ENCODE measurements at places on chromosomes 1 and 21.
A peak's percentile ranks its signal among the peaks of the same experiment; 100 is the strongest.

DNA sequence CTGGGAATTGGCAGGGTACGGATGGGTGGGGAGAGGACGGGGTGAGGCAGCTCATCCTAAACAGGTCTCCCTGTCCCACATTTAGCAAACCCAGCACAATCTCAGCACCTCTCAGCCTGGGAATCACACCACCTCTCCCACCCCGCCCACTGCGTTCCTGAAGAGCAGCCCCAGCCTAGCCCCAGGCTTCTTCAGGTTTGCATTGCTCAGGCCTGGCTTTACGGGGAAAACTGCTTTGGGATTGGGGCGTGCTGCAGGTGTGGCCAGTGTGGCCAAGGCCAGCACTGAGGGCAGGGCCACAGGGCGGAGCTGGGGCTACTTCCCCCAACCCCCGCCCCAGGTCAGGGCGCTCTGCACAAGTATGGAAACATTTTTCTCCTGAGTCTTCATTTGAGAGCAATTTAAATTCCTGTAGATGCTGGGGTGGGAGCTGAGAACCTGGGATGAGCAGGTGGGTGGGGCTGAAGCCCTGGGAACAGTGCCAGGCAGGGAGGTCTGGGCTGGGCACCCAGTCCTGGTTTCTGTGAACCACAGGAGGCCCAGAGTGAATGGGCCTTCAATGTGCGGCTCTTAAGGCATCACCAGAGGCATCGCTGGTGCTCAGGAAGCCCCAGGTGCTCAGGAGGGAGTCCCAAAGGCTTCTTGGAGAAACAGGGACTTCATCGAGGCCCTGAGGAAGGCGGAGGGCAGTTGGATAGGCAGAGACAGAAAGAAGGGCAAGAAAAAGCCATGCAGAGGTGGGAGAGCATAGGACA lies 24.1 kb downstream of the TNNT2 start:
- no peak for DNase-seq

DNA sequence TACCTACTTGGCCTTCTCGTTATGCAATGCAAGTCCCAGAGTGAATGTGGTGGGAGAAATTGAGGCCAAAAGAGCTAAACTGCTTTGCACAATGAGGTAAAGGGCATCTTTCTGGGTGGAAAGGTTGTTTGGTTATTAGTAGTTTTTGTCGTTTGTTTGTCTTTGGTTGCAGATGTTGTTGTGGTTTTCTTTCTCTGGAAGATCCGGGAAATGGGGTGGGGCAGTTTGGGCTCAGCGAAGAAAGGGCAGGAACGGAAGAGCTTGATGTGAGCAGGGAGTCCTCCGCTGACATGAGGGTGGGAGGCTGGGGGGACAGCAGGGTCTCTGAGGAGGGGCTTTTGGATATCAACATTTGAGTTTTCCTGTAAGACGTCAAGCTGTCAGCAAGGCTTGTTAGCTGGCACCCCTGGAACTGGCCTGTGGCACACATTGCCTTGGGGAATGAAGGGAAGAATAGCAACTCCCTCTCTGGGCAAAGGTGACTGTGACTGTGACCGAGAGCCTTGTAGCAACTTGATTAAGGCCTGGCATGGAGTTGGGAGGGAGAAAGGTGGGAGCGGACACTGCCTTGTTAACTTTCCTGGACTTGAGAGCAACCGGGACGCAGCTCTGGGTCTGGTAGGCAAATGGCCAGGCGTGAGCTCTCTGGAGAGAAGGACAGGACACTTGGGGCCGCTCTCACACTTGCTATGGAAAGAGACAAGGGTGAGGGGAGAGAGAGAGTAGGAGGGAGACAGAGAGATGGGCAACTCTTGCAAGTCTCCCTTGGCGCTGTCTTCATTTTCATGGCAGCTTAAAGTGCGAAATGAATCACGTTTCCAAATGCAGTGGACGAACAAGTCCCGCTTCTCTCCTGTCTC lies 15.4 kb upstream of the OPRD1 start:
- DNase-seq: no peak

GRCh38 chr1:6638226-6638625 lies 13.6 kb downstream of the THAP3 start:
- DNase-seq: no peak

DNA sequence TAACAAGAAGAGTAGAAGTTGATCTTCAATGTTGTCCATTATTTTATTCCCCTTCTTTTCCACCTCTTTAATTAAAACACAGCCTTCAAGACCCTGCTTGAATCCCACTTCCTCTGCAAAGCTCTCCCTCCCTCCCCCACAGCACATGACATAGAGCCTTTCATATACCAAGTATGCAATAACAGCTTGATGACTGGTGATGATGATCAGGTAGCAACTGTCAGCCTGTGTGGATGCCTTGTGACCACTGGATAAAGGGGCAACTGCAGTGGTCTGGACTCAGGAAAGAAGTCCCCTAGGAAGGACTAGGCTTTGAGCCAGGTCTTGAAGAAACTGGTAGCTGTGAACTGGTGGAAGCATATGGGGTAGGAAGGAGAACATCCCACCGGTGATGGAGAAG lies 53.8 kb upstream of the PRDX6 start:
- DNase-seq: no peak

DNA sequence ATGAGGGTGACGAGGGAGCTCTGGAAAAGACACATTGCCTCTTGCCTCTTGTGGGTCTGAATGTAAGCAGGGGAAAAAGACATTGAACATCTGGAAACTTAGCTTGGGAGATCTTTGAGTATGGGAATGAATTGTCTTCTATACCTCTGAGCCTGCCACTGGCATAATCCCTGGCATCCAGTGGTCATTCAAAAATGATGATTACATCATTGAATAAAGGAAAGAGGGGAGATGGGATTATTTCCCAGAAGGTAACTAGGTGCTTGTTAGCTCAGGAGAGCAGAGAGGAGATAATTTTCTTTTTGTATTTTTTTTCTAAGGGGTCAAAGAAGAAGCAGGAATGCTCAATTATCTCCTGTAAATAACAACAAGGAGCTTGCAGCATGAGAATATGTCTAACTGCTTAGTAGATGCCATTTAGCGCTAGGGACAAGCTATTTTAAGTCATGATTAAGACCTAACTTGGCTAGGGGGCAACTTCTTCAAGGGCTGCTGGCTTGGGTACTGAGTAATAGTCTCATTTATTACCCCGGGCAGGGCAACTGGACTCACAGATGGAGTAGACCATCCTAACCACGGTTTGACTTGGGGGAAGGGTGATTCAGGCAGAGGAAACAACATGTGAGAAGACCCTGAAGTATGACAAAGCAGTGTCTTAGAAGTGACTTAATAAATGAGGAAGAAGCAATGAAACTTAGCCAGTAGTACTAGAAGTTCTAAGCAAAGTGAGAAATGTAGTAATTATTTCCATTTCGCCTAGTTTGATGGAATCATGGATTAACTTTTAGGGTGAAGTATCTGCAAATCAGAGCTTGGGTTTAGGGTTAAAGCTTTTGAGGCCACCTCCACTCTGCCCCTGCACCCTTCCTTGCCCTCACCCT lies 11.0 kb upstream of the XCL2 start:
- DNase-seq: no peak

- no peak for DNase-seq
Observed at GRCh38 chr21:25314247-25314646, 293.0 kb downstream of the MRPL39 start.

- DNase-seq: no peak
Observed at GRCh38 chr1:212628813-212629415, 20.4 kb downstream of the ATF3 start.

GRCh38 chr1:42240966-42241755 lies 76.6 kb upstream of the GUCA2A start:
- no peak for DNase-seq

DNA sequence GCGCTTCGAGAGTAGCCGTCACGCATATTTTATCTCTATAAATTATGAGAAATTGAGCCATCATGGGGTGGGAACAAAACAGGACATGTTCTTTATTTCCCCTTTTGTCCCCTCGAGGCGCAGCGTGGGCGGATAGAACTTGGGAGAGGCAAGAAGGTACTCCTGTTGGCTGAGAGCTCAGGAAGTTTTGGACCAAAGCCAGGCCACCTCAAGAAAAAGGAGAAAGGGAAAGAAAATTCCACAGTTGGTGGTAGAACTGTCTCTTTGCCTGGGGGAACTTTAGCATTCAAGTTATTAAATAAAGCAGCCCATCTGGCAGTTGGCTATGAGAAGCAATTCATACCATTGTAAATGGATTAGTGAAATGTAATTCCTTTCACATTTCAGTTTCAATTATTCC lies 76.4 kb upstream of the DSCAM start:
- peak; percentile 63 for DNase-seq

GRCh38 chr1:246805135-246805716 lies 81.0 kb downstream of the SCCPDH start:
- no peak for DNase-seq

DNA sequence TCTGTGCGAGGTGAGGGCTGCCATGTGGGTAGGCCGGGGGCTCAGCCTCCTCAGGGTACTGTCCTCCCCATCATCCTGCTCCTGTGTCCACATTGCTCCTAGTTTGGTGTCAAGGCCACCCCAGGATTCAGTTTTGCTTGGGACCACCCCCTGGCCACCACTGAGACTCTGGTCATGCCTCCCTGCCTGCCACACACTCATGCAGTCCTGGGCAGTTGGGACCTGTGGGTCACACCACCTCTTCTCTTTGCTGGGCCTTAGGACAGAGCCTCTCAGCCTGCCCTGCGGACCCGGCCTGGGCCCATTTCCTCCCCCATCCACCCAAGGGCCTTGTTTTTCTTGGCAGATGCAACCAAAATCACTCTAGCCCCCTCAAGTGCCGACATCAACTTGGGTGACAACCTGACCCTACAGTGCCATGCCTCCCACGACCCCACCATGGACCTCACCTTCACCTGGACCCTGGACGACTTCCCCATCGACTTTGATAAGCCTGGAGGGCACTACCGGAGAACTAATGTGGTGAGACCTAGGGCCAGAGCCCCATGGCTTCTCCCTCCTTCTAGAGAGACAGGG lies 19.4 kb downstream of the TMEM81 start:
- no peak for DNase-seq

DNA sequence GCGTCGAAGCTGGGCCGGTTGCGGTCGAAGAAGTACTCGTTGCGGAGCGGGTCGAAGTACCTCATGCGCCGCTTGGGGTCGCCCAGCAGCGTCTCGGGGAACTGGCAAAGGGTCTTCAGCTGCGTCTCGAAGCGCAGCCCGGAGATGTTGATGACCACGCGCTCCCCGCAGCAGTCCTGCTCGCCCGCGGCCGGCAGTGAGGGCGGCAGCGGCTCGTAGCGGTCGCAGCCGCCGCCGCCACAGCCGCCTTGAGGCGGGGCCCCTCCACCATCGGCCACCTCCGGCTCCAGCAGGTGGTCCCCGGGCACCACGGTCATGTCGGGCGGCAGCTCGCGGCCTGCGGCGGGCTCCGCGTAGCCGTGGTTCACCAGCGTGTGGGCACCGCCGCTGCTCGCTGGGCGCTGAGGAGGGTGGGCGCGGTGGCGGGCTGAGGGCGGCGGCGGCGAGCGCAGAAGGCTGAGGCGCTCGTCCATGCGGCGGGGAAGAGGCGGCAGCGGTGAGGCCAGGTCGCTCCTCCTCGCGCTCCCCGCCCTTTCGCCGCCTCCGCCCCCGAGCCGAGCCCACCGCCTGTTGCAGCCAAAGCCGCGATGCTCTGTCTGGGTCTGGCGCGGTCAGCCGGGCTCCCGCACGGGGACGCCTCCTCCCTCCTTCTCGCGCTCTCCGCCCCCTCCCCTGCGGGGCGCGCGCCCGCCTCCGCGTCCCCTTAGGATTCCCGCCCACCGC lies at the start of gene KCNA3:
Gene KCNA3 (minus strand): TSS at position 604 of the 723 bp plus-strand sequence. CDS start 131 bp downstream, at position 473.
- peak; percentile 93 for DNase-seq

DNA sequence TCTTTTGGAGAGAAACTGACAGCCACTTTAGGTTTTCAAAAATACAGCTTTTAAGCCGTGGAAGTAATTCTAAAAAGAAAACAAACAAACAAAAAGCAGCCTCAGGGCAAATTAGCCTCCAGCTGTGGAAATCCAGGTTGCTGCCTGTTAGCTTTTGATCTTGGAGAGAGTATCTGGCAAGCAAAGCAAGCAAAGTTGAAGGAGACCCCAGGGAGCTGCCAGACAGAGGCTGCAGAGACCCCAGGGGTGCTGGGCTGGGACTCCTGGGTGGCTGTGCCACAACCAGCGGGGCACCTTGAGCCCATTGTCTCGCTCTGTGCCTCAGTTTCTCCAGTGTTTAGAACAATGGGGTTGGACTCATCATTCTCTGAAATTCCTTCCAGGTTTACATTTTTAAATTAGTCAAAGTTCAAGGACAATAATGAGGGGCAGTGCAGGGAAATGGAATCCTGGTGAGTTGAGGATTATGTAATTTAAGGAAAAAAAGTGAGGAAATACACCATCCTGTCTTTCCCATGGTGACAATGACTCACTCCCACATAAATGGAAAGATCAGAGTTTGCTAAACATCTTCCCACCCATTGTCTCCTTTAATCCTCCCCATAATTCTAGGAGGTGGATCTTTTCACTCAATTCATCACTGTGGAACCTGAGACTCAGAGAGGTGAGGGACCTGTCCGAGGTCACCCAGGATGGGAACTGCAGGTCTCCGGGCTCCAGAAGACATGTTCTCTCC lies 480.5 kb downstream of the MATN1 start:
- no peak for DNase-seq

- no peak for DNase-seq
Observed at GRCh38 chr1:115727706-115728249, 40.7 kb downstream of the CASQ2 start.

DNA sequence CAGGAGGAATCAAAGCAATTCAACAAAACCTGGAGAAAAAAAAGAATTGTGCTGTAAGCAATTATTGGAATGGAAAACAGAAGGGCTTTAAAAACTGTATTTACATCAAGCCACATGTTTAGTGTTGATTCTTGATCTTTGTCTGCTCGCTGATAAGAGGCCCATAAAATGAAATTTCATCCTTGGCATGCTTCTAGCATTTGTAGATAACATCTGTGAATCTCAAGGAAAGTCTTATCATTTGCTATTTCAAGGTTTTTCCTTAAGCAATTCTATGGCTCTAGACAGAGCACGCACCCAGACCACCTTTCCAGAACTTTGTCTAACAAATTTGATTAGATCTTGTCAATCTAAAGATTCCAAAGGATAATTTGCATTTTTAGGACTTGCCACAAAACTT lies 181.0 kb upstream of the FGGY start:
- DNase-seq: no peak

GRCh38 chr1:56803561-56804156 lies 15.5 kb downstream of the FYB2 start:
- DNase-seq: no peak

DNA sequence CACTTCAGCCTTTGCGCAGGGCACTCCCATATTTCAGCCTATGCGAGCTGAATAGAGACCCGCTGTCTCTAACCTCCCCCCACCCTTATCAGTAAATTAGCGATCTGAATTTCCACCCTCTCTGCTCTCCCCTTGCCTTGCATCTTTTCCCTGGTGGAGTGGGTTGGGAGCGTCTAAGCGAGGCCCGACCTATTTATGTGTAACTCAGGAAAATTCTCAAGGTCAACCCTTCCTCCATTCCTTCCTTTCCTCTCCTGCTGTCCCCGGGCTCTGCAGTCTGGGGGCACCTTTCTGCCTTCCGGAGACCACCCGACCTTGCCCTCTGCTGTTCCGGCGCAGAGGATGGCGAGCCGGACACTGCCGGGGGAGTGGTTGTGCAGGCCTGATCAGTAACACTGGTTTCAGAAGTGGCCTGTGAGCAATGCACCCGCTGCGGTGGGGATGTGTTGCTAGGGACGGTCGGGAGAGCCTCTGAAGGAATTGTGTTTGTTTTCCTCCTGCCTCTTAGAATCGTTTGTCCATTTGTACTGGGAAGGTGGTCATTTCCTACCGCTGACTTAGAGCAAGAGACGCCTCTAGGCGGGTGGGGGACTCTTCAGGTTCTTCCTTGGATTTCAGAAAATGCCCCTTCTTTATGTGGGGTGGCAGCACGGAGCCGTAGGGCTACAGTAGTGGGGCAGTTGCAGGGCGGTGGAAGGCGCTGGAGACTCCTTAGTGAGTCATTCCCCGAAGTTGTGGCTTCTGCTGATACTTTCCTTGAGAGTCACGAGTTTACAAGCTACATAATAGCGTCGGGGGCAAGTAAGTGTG lies 513 bp downstream of the MGST3 start:
- peak; percentile 60 for DNase-seq

All from brain (organoid and tissue), 16 donors.